ENCODE measurements at places on chromosomes 12 and 14. TPM values are rescaled to one million over a fixed set of nuclear protein-coding genes. Genes with fewer than 3 reads are reported as not detected.
A peak's percentile ranks its signal among the peaks of the same experiment; 100 is the strongest.

TMX1 gene
- 10.0 TPM for total RNA-seq

KCNC2 gene
- not detected for total RNA-seq

PAPLN gene
- total RNA-seq, result 2.5 TPM

ACSM4 gene
- total RNA-seq, result not detected

VRTN gene
- not detected for total RNA-seq

CLEC6A gene
- total RNA-seq, result not detected

NXPH4 gene
- total RNA-seq, result 0.60 TPM

ATXN2 gene
- total RNA-seq, result 48.4 TPM

FZD10 gene
- total RNA-seq, result not detected

KRT75 gene
- not detected for total RNA-seq

GRCh38 chr12:14239350-14239934 lies 126.0 kb upstream of the ATF7IP start:
- no peak for DNase-seq

DNA sequence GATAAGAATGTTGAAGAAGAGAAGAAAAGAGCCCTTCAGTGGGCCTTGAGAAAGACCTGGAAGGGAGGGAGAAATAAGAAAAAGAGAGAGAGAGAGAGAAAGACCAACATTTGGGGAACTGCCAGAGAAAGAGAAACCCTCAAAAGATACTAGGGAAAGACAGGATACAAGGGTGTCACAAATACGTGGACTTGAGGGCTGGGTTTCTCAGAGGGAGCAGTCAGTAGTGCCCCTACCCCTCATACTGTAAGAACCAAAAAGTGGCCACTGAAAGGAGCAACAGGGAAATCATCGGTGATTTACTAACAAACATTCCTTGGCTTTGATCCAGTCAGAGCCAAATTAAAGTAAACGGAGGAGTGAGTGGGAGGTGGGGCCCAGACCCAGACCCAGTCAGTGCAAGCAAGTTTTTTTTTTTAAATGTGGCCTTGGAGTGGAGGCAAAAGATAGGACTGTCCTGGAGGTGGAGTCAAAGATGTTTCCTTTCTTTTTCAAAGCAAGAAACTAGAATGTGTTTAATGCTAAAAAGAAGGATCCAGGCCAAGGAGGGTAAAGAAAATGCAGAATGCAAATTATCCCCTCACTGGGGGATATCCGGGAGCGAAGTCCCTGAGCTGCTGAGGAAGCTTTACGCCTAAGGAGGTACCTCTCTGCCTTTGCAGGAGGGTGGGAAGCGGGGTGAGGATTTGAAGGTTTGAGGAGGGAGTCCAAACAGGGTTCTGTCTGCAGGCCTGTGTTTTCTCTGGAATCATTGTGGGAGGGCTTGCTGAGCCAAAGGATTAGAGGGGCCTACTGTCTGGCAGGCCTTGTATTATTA lies 143.5 kb upstream of the AMIGO2 start:
- no peak for DNase-seq

- no peak for DNase-seq
These were observed 46.8 kb downstream of the RNF34 start for GRCh38 chr12:121446750-121447149.

GRCh38 chr12:121657305-121658008 lies 12.0 kb downstream of the MORN3 start:
- DNase-seq, result no peak

- no peak for DNase-seq
These were observed 99.1 kb downstream of the BICD1 start for GRCh38 chr12:32205731-32206130.

DNA sequence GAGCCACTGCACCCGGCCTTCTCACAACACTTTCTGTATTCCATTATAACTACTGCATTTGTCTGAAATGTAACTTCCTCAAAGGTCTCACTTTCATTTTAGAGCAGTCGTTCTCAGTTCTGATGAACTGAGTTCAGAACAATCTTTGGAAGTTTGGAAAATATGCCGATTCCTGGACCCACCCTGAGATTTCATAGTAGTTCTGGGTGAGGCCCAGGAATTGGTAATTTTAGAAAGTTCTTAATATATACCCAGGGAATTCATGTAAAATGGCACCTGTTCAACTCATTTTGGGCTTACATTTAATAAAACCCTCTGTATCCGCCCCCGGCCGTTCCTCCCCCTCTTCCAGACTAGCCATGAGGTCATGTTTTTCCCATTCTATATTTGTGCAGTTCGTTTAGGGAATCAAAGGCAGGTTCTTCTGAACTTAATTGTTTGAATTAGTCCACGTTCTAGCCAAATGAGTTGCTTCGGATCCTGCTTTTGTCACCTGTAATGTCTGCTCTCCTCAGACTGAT lies 5.9 kb downstream of the GSG1 start:
- DNase-seq, result peak; percentile 65

GRCh38 chr14:100386846-100387245 lies 63.7 kb downstream of the SLC25A47 start:
- DNase-seq, result no peak

- DNase-seq, result no peak
These were observed 6.3 kb upstream of the EVL start for GRCh38 chr14:100058777-100059437.

- no peak for DNase-seq
These were observed 360.4 kb downstream of the ATP23 start for GRCh38 chr12:58301730-58302122.

DNA sequence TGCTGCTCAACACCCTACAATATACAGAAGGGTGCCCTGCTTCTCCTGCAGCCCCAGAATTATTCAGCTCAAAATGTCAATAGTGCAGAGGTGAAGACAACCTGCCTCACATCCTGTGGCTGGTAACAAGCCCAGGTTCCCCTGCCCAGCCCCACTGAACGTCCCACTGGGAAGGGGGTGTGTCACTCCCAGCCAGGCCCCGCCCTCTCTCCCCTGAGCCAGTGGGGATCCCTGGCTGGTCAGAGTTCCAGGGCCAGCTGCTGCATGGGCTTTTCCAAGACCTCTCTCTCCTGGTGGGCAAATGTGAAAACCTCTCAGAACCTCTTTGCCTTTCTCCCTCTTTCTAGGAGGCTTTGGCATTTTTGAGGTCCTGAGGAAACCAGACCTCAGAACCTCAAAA lies 13.7 kb upstream of the LHX5 start:
- DNase-seq, result no peak
